ENCODE measurements at places on chromosomes 3 and 15.

- DNase-seq: no peak
Measured at GRCh38 chr3:192957441-192958021, 39.9 kb upstream of the MB21D2 start.

- no peak for DNase-seq
Measured at GRCh38 chr3:15014606-15015328, 50.3 kb downstream of the MRPS25 start.

GRCh38 chr15:39132954-39133600 lies 447.8 kb upstream of the THBS1 start:
- no peak for DNase-seq

DNA sequence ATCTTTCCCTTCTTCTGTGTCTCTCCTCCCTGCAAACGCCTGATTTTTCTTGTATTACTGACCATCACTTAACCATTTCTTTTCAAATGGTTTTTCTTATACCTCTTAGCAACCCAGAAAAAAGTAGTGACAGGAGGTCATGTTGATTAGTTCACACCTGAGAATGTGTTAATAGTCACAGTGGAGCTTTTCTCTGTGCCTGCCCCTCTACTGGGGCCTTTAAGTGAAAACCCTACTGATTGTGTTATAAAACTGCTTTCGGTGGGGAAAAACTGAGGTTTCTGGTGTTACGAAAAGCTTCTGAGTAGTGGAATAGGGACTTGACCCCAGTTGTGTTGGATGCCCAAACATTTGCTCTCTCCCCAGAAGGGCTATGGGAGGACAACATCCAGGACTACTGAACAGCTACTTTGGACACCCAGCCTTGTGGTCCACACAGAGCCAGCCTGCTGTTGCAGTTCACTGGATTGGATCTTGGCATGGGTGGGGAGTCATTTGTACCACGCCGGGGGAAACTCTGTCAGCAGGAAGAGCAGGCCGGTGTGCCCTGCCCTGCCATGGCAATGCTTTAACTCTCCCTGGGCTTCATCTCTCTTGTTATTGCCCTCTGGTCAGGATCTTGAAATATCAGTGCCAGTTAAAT lies 10.3 kb downstream of the GPR87 start:
- no peak for DNase-seq

- DNase-seq: no peak
Measured at GRCh38 chr3:187361835-187362234, 6.3 kb upstream of the RTP4 start.

DNA sequence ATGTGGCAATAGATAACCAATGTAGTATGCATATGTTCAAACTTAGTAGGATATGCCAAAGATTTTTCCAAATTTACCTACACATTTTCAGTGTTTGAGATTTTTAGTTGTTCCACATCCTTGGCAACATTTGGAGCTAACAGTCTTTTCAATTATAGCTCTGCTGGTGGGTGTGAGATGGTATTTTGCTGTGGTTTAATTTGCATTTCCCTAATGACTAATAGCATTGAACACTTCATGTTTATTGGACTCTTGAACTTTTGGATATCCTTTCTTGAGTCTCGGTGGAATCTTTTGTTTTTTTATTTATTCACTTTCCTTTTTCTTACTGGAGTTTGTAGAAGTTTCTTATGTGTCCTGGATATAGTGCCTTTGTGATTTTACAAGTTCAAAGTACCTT lies 11.0 kb upstream of the ILDR1 start:
- no peak for DNase-seq

DNA sequence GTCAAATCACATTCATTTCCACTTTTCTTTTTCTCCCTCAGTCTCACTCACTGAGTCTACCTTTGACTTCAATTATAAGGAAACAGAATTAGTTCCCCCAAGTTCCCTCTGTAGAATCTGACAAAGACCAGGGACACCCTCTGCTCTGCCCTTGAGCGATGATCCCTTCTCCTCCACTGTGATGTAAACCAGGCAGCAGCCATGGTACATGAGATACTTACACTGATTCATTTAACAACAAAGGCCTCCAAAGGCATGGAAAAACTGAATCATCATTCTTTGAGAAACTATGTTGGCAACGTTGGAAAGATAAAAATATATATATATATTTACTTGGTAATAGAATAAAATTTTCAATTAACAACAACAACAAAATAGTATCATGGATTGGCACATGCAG lies 84.1 kb downstream of the P3H2 start:
- DNase-seq: no peak

DNA sequence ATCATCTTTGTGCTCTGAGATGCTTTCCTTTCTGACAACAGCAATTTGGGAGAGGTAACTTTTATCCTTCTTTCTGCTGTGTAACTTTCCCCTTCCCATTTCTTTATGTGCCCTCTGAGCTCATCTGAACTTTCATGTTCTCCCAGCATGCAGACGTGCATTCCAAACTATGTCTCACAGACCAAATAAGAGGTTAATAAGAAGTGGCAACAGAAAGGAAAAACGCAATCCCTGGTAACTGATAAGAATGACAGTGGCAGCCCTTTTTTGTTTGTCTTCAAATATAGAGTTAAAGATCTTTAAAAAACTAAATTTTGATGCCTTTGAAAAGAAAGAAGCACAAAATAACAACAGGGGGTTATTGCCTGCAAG lies 533.4 kb downstream of the FOXP1 start:
- no peak for DNase-seq

- DNase-seq: no peak
Measured at GRCh38 chr3:178707311-178708031, 171.2 kb downstream of the KCNMB2 start.

DNA sequence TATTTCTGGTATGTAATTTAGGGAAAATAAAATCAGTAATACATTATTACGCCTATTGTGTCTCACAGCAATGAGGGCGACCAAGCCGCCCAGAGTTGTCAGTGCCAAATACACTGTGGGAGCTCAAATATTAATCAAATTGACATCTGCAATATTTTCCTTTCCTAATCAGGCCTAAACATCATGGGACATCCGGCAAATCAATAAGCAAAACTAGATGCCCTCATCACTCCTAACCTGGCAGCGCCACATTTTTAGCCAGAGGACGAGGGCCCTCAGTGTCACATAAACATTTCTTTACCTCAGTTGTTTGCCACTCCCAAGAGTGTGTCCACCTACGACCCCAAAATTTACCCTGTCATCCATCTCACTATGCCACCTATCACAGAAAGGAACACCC lies 64.1 kb downstream of the WDR72 start:
- DNase-seq: no peak

- no peak for DNase-seq
Measured at GRCh38 chr3:153429821-153430220, 267.8 kb downstream of the RAP2B start.

GRCh38 chr3:147410526-147411237 lies 1.5 kb downstream of the ZIC1 start:
- no peak for DNase-seq

GRCh38 chr15:35173444-35174118 lies 88.5 kb upstream of the NANOGP8 start:
- DNase-seq: no peak

GRCh38 chr15:68278595-68279405 lies 1.3 kb downstream of the FEM1B start:
- no peak for DNase-seq

- no peak for DNase-seq
Measured at GRCh38 chr3:139953131-139953910, 18.3 kb downstream of the CLSTN2 start.

DNA sequence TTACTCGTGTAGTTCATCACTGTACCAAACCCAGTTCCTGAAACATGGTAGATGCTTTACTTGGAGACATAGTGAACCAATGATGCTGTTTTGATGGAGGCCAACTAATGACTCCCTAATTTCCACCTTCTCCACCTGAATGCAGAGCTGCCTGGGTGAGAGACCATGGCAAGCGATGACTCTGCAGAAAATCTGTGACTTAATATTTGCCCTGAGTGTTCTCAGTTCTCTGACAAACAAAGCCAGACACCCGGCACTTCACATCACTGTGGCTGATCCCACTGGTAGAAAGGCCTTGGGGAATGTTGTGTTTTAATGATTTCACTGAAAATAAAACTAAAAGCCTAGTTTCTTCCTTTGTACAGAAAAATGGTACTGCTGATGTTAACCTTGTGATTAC lies 39.5 kb upstream of the UBE3A start:
- no peak for DNase-seq

GRCh38 chr15:42919799-42920518 lies 619 bp downstream of the TTBK2 start:
- no peak for DNase-seq

DNA sequence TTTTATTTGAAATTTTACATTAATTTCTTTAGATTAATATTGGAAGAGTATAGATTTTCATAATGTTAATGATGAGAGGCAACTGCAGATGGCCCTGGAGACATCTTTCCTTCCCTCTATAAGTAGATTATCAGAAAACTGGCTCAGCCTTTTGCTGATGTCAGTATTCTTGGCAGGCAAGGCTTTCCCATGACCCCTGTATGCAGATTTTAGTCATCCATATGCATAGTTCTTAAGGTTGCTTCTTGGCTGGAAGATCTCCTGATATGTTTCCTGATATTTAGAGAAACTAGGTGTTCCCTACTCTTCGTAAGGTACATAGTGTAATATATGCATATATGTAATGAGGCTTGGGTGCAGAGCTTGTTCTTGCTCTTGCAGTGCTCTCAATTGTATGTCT lies 911.4 kb downstream of the EPHA3 start:
- DNase-seq: no peak

All from GM10248 (cell line).